ENCODE measurements at places on chromosomes 3 and 15.

GRCh38 chr3:56761023-56761422 is 40.7 kb downstream of the ARHGEF3 start:
- DNase-seq: no peak

DNA sequence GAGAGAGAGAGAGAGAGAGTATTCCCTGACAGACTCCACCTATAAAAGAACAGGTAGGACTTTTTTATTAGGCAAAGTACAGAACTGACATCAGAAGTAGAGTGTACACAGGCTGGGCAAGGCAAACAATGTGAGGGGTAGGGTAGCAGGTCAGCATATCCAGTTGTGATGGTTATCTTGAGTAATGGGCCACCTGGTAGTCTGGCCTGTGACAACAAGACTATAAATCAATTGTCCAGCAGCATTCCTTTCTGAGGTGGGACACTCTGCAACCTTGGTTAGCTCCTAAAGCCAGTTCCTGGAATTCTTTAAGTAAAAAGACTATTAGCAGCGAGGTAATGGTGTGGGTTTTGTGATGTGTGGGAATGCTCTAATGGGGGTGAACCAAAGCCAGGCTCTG is 14.9 kb upstream of the TMCC1 start:
- no peak for DNase-seq

DNA sequence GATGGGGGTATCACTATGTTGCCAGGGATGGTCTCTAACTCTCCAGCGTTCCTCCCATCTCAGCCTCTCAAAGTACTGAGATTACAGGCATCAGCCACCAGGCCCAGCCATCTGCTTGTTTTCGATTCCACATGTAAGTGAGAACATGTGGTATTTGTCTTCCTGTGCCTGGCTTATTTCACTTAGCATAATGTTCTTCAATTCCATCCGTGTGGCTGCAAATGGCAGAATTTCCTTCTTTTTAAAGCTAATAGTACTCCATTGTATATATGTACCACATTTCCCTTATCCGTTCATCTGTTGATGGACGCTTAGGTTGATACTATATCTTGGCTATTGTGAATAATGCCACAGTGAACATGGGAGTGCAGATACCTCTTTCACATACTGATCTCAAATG is 70.6 kb downstream of the ASB7 start:
- DNase-seq: no peak

- DNase-seq: no peak
These were observed 2.0 kb upstream of the TOPBP1 start for GRCh38 chr3:133663569-133664313.

GRCh38 chr3:15050405-15051092 is 14.6 kb downstream of the MRPS25 start:
- DNase-seq: no peak

DNA sequence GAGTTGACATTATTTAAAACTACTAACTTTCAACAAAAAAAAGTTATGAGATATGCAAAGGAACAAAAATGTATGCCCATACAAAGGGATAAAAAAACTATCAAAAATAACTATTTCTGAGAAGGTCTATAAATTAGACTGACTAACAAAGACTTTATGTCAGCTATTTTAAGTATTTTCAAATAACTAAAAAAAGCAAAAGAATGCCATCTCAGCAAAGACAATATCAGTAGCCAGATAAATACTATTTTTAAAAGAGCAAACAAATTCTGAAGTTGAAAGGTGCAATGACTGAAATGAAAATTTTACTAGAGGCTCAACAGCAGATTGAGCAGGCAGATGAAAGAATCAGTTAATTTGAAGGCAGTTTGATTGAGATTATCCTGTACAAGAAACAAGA is 3.6 kb upstream of the STRIT1 start:
- no peak for DNase-seq

- no peak for DNase-seq
These were observed 199.4 kb upstream of the THBS1 start for GRCh38 chr15:39381517-39381916.

GRCh38 chr3:56917361-56918110 is 115.8 kb upstream of the ARHGEF3 start:
- DNase-seq: no peak

DNA sequence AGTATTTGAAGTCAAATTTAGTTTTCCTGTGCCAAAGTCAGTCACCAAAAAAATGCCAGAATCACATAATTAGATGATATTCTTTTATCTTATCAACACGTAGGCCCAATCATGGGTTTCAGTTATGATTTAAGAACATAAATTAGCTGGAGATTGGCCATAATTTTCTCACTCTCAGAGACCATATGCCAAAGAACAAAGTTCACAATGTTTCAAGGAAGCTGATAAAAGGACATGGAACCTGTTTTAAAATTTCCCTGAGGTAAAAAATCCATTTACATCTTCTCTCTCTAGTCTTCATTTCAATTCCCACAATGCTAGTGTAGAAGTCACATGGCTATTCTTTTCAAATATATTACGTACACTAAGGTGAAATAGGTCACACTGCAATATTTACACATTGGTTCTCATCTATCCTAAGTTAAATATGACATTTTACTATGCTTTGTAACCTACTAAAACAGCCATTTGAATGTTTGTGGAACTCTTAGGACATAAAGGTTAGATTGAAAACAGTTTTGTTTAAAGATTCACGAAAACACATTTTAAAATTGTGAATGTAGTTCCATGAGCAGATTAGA is 42.7 kb upstream of the DCUN1D1 start:
- no peak for DNase-seq

GRCh38 chr3:98763076-98763475 is at the start of gene ST3GAL6:
Gene ST3GAL6, plus strand, starts transcription at chr3:98763340. Its CDS starts 5,101 bp downstream, at chr3:98768441.
- no peak for DNase-seq

All from activated effector memory CD4-positive, alpha-beta T cell treated with anti-CD3 and anti-CD28 coated beads, Interleukin-2, amount 50 U/mL, for 16 hours (primary cell).